ENCODE measurements at places on chromosomes 3 and 15. TPM values are rescaled to one million over a fixed set of nuclear protein-coding genes. Genes with fewer than 3 reads are reported as not detected.

- DNase-seq: no peak
Measured at GRCh38 chr15:72994534-72995177, 57.6 kb upstream of the NEO1 start.

GRCh38 chr3:49652903-49653415 is 21.2 kb upstream of the APEH start:
- DNase-seq: no peak

The FMN1 gene
- 7.3 TPM for polyA plus RNA-seq

- DNase-seq: no peak
Measured at GRCh38 chr3:158961911-158962310, 160.1 kb downstream of the MFSD1 start.

DNA sequence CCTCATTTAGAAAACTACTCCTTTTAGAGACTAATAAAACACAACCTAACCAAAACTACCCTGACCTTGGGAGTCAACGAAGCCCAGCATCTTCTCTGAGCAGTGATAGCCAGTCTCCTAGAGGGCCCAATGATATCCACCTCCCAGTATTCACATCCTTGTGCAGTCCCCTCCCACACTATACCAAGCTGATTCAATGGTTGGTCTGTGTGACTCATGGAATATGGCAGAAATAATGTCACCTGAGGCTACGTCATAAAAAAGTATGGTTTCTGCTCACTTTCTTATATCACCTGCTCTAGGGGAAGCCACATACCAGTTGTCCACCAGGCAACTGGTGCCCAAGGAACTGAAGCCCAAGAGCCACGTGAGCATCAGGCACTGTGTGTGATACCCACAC is 21.4 kb upstream of the USF3 start:
- no peak for DNase-seq

GRCh38 chr3:184546252-184546651 is 15.3 kb upstream of the EPHB3 start:
- no peak for DNase-seq

DNA sequence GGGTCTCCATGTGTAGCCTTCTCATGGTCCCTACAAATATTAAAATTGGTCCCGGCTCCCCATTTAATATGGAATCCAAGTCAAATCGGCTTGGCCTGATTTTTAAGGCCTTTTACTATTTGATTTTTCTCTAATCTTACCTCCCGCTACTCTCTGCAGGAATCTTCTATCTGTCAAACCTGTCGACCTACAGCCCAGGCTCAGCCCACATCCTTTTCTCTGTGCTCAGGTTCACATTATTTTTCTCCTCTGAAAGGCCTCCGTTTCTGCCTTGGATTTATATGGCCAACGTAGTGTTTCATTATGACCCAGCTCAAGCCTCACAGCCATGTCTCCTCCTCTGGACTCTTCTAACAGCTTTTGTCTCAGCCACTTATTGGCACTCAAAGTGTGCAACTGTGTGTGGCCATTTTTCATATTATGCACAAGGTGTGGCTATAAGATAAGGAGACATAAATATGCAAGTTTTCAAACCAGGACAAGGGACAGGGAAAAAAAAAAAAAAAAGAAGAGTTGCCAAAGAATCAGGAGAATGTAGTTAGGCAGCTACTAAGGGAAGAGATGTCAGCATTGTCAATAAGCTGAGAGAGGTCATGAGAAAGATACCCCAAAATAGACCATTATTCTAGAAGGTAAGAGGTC is 2.1 kb upstream of the GLCE start:
- DNase-seq: no peak

The ARHGEF26 gene
- 2.3 TPM for polyA plus RNA-seq

DNA sequence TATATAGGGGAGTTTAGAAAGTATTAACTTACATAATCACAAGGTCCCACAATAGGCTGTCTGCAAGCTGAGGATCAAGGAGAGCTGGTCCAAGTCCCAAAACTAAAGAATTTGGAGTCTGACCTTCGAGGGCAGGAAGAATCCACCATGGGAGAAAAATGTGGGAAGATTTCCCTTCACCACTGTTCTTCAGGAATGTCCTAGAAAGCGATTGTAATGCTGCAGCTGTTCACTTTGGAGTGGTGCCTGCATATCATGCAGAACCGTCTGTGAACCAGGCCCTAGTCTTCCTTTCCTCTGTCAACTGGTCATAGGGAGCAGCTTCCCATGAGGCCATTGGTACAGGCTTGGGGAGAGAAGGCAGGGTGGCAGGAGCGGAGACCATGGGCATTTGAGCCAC is 497.9 kb upstream of the ARPP21 start:
- DNase-seq: no peak

The ZNF639 gene
- 15.9 TPM for polyA plus RNA-seq

- DNase-seq: no peak
Measured at GRCh38 chr3:34070831-34071585, 272.6 kb downstream of the PDCD6IP start.

The FOXB1 gene
- not detected for polyA plus RNA-seq

Data from IMR-90 (cell line).